ENCODE measurements at places on chromosomes 11 and 22. TPM values are rescaled to one million over a fixed set of nuclear protein-coding genes. Genes with fewer than 3 reads are reported as not detected.

DNA sequence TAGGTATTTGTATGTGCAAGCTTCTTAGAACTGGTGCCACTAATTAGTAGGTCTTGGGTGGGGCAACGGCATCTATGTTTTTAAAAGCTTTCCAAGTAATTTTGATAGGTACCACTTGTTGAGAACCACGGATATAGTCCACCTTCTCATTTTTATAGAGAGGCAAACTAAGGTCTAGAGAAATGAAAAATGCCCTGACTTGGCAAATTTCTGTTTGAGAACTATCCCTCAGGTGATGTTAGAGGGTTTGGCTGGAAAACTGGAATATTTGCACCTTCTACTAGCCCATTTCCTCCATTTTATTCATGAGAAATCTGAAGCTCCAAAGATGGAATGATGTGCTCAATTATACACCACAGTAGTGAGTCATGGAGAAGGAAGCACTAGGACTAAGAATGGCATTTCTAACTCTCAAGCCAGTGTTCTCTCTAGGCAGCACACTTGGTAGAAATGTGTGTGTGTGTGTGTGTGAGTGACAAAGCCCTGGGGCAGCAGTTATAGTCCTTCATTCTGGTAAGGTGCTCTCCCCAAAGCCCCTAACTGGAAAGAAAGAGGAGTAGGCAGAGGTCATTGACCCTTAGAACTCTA, 1.8 kb upstream of the TMEM86A start:
- DNase-seq: no peak

GRCh38 chr22:38843201-38843656, 599 bp downstream of the NPTXR start:
- peak; percentile 91 for DNase-seq

DNA sequence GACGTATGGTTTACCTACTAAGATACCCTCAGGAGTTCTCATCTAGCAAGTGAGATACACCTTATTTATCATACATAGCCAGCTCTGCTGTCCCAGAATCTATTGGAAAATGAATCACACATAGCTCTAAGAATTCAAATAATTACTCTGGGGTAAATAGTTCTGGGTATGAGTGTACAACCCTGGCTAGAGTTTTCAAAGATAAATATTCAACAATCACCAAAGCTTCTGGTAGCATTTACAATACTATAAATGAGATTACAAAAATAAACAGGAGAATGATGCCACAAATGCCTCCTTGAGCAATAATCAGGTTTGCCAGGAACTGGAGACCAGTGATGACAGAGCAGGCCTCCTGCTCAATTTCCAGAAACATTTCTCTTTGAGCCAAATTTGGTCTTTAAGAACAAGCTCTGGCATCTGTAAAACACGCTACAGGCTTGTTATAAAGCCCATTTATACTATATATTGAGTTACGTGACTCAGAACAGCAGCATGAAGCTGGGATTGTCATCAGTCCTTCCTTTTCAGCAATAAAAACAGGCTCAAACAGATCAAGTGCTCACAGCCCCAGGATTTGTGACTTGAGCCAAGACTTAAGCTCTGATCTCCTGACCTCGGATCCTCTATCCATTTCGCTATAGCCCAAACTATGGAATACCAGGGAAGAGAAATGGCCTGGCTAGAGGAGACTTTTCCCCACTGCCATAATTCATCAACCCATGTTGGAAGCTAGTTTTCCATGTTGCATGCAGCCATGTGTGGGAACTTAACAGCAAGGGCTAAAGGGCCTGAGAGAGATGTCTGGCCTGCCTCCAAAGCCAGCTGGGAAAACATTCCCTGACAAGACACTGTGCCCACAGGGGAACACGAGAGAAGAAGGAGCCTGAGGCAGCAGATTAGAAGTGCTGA, 19.7 kb downstream of the RAB30 start:
- DNase-seq: peak; percentile 72

- DNase-seq: peak; percentile 85
Observed at GRCh38 chr11:110886288-110886970, 174.2 kb upstream of the ARHGAP20 start.

The SLC5A12 gene
- 0.04 TPM for total RNA-seq

The APOA4 gene
- not detected for total RNA-seq

DNA sequence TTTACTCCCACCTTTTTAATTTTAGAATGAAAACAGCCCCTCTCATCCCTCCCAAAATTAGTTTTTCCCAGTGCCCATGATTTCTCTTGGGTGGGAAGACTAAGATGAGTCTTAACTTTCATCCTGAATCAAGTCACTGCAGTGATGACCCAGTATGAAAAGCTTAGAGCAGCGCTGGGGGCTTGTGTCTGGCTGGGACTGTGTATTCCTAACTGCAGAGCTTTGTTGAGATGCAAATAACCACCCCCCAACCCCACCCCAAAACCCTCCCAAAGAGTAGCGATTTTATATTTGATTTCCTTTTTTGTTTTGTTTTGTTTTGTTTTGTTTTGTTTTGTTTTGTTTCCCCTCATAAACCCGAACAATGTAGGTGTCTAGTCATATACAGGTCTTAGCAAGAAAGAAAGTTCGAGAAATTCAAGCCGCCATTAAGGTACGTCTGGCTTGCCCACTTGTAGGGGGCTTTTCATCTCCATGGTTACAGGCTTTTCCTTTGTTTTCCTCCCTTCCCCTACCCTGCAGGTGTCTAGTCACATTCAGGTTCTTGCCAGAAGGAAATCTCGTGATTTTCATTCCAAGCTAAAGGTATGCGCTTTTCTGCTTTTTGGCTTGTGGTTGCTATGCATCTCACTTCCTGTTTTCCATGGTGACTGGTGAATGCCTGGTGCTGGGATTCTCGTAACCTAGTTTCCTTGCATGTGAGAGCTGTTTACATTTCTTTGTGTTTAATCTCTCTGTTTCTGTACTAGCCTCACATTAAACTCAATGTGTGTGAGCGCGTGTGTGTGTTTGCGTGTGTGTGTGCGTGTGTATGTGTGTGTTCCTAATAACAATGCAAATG, 144.6 kb upstream of the RASSF10 start:
- DNase-seq: peak; percentile 91

The SERPING1 gene
- total RNA-seq: 31.4 TPM

GRCh38 chr22:25651332-25652085, 87.0 kb downstream of the GRK3 start:
- DNase-seq: no peak

DNA sequence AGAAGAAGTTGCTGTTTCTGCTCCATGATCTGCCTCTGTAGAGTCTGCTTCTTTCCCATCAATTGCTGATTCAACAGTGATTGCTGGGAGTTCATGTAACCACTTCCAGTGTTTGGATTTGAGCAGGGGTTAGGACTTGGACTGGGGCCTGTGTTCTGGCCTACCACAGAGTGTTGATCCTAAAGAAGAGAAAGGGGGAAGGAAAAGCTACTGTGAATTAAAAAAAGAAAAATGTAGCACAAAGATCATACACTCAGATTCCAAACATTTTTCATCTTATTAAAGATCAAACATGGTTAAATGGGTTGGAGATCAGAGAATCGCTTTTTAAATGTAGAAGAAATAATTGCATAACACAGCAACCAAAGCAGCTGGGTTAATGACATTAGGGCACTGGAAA, 67.6 kb upstream of the MTMR2 start:
- no peak for DNase-seq

The PCSK7 gene
- 19.2 TPM for total RNA-seq

DNA sequence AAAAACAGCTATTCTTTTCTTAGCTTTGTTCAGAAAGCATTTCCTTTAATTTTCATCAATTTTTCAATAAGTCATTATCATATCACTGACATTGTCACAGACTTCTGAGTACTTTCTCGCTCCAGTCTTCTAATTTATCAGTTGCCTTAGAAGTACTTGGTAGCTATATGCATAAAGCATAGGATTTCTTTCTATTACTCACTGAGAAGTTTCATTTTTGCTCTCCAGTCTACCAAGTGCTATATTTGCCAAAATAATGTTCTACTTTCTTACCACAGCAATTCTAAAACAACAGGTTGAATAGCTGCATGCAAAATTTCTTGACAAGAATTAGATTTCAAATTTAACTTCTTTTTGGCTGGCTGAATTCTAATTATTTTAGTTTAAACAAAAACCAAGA, 116.3 kb downstream of the STK33 start:
- DNase-seq: no peak

- no peak for DNase-seq
Observed at GRCh38 chr11:102793677-102794290, 4.2 kb downstream of the MMP1 start.

- DNase-seq: no peak
Observed at GRCh38 chr11:3245071-3245470, 12.9 kb upstream of the MRGPRE start.

- DNase-seq: no peak
Observed at GRCh38 chr11:2436521-2437031, 7.7 kb downstream of the TRPM5 start.

The TIGD3 gene
- total RNA-seq: 0.22 TPM

DNA sequence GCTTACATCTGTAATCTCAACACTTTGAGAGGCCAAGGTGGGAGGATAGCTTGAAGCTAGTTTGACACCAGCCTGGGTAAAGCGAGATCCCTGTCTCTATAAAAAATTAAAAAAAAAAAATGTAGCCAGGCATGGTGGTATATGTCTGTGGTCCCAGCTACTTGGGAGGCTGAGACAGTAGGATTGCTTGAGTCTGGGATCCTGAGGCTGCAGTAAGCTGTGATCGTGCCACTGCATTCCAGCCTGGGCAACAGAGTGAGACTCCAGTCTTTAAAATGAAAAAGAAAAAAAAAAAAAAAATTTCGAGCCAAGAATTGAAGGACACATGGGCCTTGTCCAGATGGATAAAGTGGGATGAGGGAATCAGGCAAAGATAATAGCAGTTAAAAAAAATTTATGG, 62.5 kb downstream of the MTMR3 start:
- no peak for DNase-seq

DNA sequence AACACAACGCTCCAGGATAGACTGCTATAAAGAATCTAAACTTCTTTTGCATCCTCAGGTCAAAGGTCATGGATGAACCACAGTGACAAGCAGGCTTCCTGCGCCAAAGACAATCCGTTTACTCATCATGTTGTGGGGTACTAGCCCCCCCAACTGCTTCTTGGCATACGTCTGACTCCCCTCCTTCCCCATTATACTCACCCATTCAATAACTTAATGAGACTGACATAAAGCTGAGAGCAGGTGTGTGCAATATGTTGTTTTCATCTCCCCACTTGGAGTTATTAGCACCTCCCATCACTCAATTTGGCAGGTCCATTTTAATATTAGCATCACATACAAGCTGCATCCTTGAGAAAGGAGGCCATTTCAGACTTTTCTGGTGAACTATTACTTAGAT, 157.1 kb downstream of the CADM1 start:
- no peak for DNase-seq

DNA sequence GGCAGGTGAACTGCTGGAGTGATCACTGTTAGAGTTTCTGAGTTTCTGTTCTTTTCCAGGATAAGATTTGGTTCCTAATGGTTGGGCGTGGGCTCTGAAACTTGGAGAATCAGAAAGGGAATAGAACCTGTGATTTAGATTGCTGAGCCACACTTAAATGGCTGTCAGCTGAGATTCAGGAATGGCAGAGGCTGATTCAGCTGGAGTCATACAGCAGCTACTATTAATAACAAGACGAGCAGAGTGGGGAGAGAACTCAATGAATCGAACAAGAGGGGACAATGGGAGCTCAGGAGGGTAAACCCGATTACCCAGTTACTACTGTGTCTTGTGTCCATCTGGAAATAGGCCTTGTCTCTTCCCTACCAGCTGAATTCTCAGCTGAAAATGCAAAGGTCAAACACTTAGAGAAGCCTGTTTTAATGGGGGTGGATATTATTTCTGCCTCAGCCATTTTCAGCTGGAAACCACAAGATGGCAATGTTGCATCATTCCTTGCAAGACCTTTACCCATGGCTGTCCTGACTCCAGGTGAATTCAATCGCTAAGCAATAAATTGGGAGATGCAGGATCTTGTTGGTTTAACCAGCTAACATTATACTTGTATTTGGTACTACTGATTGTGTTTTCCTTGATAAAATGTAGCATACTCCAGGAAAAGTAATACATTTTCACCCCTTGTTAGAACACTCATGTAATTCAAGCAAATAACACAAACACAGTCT, 104.5 kb upstream of the RAG2 start:
- peak; percentile 82 for DNase-seq

GRCh38 chr11:69489031-69489745, 7.7 kb downstream of the LINC01488 start:
- DNase-seq: peak; percentile 77

The PLAAT2 gene
- total RNA-seq: not detected

DNA sequence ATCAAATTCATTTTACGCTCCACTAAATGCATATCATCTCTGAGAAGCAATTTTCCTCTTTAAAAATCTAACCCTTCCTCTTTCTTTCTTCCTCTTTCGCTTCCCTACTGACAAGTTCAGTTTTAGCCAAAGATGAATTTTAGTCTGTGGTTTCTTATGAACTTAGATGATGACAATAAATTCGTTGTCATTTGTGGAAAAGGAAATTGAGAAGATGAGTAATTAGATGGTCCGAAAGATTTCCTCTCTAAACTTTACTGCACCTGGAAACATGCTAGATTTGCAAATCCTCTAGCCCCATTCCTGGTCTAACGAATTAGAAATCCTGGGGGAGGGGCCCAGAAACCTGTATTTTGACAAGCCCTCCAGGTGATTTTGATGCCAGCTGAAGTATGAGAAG, 855.4 kb upstream of the CHORDC1 start:
- DNase-seq: no peak

The OR51I1 gene
- total RNA-seq: not detected

DNA sequence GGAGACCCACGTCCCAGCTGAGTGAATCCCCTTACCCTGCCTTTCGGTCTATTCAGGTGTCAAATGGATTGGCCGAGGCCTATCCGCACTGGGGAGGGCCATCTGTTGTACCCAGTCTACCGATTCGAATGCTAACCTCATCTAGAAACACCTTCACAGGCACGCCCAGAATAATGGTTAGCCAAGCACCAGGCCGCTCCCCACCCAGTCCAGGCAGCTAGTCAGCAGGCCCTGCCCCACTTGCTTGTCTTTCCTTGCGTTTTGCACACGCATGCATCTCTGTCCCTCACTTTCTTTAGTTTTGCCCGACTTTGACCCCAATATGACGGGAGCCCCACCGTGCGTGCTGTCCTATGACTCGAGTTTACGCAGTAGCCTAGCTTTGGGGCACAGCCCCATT, 31.7 kb downstream of the PARVB start:
- no peak for DNase-seq

- no peak for DNase-seq
Observed at GRCh38 chr11:15929371-15929901, 426.9 kb downstream of the SOX6 start.

- DNase-seq: peak; percentile 90
Observed at GRCh38 chr22:39388261-39389011, 11.1 kb upstream of the TAB1 start.

GRCh38 chr22:30430933-30431332, 5.4 kb downstream of the MTFP1 start:
- no peak for DNase-seq

All from muscle of leg (tissue), 16 donors.